Stimulated activated CD4-positive, alpha-beta T cell treated with anti-CD3 and anti-CD28 coated beads, Interleukin-2, amount 100 ng/mL, for 24 hours (primary cell): ENCODE measurements at places on chromosomes 4 and X.

DNA sequence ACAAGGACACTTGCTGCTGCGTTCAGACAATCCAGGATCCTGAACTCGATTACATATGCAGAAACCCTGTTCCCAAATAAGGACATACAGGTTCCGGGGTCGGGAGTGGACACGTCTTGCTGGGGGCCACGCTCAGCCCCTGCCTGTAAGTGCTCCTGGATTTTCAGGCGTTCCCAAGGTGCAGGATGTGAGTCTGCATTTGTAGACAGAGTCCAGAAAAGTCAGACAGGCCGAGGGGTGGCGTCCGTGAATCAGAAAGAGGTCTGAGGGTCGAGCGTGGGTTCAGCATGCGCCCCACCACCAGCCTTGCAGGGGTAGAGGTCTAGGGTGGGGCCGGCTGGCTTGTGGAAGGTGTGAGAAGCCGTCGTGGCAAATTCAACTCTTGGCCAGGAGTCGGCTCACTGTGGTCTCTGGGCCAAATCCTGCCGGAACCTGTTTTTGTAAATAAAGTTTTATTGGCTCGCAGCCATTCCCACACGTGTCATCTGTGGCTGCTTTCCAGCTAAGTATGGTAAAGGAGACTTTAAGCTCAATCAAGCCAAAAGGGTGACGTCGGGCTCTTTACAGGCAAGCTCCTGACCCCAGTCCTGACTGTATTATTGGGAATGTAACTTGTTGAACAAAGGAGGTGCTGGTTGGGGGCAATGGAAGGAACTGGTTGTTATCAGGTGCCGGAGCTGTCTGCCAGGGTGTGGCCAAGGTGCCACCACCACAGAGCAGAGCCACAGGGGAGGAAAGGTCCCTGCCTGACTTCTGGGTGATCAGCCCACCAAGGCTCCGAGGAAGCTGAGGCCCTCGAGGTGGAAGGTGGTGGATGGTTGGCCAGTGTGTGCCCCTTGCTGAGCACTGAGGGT lies 7.4 kb downstream of the DOK7 start:
- DNase-seq, result no peak

GRCh38 chr4:63349674-63350025 lies 1059.6 kb downstream of the TECRL start:
- DNase-seq, result no peak

DNA sequence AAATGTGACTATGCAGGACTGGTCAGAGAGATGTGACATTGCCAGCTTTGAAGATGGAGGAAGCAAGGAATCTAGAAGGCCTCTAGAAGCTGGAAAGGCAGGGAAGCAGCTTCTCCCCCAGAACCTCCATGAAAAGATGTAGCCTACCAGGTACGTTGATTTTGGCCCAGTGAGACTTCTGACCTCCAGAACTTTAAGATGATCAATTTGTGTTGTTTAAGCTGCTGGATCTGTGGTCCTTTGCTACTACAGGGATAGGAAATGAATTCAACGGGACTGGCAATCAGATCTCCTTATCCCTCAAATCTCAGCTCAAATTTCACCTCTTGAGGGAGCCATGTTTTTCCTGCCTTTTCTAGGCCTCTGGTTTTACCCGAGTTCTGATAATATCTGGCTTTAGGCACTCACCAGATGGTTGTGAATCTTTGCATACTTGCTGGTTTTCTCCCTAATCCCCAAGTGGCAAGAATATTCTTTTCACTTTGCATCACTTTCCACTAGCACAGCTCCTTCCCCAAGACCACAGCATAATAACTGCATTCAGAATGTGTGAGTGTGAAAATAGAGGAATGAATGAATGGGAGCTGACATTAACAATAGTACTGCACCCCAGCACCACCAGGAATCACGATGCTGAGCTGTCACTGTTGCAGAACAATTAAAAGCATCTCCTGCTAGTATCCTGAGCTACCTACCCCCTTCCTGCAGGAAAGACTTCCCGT lies 25.5 kb upstream of the TMSB4X start:
- no peak for DNase-seq

- no peak for DNase-seq
These were observed 83.8 kb downstream of the SEL1L3 start for GRCh38 chr4:25779021-25779420.

DNA sequence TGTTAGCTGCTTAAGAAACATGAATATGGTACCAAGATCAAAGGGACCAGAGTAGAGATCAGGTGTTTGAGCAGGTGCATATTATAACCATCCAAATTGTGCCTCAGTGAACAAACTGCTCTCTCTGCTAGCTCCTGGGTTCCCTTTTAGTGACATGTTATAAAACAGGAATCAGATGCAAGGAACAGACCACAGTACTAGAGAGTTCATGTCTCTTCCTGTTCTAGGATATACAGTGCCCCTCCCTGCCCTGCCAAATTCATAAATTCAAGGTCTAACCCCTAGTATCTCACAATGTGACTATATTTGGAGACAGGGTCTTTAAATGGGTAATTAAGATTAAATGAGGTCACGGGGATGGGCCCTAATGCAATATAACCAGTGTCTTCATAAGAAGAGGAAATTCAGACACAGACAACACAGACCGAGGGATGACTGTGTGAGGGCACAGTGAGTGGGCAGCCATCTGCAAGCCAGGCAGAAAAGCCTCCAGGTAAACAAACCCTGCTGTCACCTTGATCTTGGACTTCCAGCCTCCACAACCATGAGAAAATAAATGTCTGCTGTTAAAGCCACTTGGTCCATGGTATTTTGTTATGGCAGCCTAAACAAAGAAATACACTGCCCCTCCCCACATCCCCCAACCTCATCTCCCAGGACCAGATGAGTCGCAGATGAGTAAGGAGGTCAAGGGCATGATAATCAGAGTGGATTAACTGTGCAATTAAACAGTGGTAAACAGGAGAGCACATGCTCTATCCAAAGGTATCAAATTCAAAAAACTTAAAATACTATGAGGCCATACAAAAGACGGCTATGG lies 82.5 kb downstream of the RBM47 start:
- no peak for DNase-seq
